Pons (tissue), 1 donor: ENCODE measurements at places on chromosomes 7 and 10.

GRCh38 chr7:30888747-30889146 lies 22.9 kb upstream of the AQP1 start:
- no peak for DNase-seq

- no peak for DNase-seq
Measured at GRCh38 chr10:121772884-121773283, 154.9 kb downstream of the ATE1 start.

DNA sequence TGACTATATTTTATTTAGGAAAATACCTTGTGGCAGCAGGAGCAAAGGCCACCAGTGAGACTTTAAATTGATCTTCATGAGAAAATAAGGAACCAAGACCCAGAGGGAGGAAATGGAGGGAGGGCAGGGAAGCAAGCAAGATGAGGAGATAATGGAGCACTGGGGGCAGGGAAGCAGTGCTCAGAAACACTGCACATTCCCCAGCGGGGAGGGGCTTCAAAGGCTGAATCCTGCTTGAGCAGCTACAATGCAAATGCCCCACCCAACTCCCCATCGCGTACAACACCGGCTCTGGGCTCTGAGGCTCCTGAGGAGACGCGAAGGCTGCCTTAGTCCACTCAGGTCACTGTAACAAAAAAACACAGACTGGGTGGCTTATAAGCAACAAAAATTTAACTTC lies 503.8 kb downstream of the GRID1 start:
- DNase-seq = no peak

DNA sequence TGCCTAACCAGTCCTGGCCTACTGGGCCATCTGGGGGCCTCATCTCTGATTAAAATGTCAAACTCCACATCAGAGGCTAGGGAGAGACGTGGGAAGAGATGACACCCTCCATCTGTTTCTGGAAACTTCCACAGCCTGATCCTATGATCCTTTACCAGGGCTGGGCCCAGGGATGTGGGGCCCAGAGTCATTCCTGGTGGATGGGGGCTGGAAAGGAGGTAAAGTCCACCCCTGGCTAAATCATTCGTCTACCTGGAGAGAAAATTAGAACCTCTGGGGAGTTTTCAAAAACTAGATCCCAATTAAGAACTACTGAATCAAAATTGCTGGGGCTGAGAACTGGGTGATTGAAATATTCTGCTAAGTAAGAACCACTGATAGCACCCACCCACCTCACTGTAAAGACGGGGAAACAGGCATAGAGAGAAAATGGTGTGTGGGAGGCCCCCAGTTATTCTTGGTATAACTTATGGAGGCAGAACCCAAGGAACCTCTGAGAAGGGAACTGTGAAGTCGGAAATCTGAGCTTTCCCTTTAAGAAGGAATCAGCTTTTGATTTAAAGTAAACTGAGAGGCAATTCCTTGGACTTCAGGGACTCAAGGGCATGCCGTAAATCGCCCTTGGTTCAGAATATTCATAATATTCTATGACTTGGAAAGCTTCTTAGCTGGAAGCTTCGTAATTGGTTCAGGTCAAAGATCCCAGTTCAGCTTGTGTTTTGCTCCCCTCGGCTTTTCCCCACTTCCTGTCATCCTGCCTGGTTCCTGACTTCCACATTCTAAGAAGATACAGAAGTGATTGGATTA lies 53.1 kb downstream of the PRKAG2 start:
- DNase-seq = no peak

DNA sequence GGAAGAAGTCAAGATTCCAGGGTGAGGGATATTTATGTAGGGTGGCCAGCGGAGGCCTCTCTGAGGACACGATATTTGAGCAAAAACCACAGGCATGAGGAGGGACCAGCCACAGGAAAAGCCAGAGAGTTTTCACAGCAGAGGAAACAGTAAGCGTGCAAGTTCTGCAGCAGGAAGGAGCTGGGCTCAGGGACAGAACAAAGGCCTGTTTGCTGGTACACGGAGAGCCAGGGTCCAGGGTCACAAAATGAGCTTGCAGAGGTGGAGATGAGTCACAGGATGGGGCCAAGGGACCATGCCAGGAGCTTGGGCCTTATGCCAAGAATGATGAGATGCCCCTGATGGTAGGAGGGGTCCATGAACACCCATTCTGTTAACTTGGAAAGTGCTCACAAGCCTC lies 283.5 kb downstream of the PLXNA4 start:
- no peak for DNase-seq

- peak; percentile 11 for DNase-seq
Measured at GRCh38 chr10:17616403-17617030, 657 bp downstream of the HACD1 start.

- no peak for DNase-seq
Measured at GRCh38 chr10:94251568-94251967, 111.2 kb downstream of the NOC3L start.

DNA sequence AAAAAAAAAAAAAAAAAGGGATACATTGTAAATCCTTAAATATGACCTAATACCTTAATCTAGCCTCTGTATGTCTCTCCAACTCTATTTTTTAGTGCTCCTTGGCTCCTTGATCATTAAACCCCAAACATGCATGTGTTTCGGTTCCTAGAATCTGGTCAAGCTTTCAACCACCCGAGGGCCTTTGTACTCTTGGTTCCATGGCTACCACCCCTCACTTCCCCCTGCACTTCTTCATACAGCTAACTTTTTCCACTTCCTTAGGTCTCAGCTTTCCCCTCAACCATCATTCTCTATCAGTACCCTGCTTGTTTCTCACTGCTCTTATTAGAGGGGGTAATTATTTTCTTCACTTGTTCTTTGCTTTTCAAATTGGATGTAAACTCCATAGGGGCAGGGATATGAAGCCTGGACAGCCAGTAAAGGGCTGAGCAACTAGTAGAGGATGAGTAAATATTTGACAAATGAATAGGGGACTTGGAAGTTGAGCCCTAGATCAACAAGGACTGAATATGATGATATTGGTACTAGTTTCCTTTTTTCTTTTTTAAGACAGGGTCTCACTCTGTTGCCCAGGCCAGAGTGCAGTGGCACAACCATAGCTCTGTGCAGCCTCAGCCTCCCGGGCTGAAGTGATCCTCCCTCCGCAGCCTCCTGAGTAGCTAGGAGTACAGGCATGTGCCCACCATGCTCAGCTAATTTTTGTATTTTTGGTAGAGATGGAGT lies 4.3 kb upstream of the GDI2 start:
- no peak for DNase-seq

DNA sequence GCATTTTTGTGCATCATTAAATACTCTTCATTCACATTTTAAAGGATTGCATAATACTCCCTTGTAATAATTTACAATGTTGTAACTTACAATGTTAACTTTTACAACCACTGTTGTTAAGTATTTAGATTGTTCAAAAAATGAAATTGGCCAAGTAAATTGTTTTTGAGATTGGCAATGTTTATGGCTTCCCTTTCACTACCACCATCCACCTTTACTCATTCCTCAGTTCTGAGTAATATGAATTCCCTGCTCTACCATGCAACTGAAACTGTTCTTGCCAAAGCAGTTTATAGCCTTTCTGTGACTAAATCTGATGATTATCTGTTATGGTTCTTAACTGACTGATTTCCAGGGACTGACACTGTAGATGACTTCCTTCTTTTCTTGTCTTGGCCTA lies 80.5 kb upstream of the TMEM106B start:
- DNase-seq = no peak

GRCh38 chr10:116125180-116125579 lies 147.8 kb downstream of the GFRA1 start:
- DNase-seq = no peak

DNA sequence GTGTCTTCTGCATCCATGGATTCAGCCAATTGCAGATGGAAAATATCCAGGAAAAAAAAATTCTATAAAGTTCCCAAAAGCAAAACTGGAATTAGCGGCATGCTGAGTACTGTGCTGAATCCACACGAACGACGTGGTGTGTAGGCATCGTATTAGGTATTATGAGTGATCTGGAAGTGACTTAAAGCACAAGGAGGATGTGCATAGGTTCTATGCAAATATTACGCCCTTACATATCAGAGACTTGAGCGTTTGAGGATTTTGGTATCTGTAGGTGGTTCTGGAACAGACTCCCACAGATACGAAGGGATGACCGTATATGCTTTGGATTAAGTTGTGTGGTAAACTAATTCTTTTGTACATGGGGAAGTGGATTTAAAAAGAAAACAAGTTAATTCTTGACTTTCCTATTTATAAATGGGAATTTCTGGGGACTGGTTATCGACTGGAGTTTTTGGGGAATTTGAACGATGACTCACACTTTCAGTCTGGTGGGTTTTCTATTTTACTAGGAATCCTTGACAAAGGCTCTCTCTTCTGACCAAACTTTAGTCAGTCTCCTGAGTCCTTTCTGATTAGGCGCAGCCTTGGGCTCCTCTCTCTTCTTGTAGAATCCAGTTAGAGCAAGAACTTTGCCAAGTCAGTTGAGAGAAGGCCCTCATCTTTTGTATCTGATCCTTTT lies 5.4 kb upstream of the NUB1 start:
- DNase-seq = no peak

- DNase-seq = no peak
Measured at GRCh38 chr10:17645621-17646345, 1.8 kb downstream of the STAM start.

GRCh38 chr10:3512263-3512662 lies 272.7 kb downstream of the KLF6 start:
- DNase-seq = no peak

GRCh38 chr10:101126684-101127628 lies 4.1 kb upstream of the TLX1 start:
- DNase-seq = no peak

- DNase-seq = peak; percentile 34
Measured at GRCh38 chr7:68893411-68893810, 704.9 kb upstream of the AUTS2 start.

DNA sequence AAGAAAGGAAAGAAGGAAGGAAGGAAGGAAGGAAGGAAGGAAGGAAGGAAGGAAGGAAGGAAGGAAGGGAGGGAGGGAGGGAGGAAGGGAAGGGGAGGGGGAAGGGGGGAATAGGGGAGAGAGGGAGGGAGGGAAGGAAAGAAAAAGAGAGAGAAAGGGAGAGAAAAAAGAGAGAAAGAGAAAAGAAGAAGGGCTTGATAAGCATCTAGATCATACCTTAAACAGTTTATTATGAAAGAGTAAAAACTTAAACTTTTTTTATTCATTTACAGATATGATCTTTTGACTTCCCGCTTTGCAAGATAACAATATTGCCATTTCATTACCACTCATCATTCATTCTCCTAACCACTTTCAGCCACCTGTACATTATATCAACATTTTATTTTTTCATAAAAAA lies 53.6 kb upstream of the TMEM106B start:
- no peak for DNase-seq

DNA sequence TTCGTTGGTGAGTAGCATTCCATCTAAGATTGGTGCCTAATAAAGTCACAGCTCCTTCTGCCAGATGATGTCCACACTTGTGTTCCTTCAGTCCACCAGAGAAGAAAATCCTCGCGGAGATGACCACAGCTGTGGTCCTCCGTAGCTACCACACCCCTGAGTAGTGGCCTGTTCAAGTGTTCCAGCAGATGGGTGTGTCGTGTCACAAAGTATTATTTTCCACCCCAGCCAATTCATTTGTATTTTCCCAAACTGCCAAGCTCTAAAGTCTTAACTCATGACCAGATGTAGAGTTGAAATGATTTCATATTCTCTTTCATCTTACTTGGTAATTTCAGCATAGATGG lies 251.3 kb upstream of the TCF7L2 start:
- DNase-seq = no peak

GRCh38 chr7:102129636-102130370 lies 156.9 kb upstream of the SH2B2 start:
- DNase-seq = no peak

DNA sequence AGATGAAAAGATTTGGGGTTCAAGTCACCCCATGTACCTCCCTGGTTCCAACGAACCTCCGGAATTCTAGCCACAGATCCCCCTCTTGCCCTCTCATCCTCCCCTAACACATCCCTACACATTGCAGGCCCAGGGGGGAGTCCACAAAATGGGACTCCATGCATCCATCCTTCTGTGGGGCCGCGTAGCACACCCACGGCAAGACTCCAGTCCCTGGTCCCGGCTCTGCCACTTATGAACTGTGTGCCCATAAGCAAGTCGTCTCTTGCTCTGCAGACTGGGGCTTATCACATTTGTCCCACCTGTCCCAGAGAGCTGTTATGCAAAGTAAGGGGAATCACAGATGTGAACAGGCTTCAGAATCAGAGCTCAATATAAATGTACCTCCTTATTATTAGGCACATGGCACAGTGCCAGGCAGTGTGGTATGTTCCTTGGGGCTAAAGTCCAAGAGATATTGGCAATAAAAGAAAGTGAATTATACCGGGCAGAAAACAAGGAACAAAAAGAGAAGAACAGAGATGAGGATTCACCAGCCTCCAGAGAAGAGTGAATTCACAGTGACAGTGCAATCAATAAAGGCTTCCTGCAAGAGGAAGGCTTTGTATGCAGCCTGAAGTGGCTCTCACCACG lies 73.9 kb downstream of the KCNMA1 start:
- no peak for DNase-seq

- DNase-seq = peak; percentile 78
Measured at GRCh38 chr10:64091897-64092296, 570.7 kb downstream of the REEP3 start.

DNA sequence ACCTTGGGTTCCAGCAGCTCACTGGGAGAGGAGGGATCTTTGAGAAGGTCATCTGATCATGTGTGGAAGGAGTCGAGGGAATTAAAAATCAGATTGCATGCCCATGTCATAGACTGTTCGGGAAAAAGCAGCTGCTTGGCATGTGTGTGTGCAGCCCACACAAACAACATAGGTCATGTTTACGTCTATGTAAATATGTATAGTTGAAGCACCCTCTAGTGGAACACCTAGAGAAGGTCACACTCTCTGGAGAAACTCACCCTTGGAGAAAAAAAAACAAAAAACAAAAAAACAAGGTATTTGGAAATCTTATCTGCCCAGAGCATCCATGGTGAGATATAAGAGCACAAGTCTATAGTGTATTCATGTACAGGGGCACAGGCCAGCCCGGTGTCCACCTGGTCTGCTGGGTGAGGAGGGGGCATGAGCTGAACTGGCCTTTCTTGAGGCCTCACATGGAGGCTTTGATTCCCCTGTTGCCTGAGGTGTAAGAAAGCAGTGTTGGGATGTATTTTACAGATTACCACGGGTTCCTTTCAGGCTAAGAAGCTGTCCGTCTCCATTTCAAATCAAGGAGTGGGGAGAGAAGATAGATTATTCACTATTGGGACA lies 98.0 kb downstream of the NPY start:
- no peak for DNase-seq

- DNase-seq = no peak
Measured at GRCh38 chr10:44939691-44940401, 19.8 kb upstream of the RASSF4 start.
